ENCODE measurements at places on chromosomes 3 and 15. TPM values are rescaled to one million over a fixed set of nuclear protein-coding genes. Genes with fewer than 3 reads are reported as not detected.

DNA sequence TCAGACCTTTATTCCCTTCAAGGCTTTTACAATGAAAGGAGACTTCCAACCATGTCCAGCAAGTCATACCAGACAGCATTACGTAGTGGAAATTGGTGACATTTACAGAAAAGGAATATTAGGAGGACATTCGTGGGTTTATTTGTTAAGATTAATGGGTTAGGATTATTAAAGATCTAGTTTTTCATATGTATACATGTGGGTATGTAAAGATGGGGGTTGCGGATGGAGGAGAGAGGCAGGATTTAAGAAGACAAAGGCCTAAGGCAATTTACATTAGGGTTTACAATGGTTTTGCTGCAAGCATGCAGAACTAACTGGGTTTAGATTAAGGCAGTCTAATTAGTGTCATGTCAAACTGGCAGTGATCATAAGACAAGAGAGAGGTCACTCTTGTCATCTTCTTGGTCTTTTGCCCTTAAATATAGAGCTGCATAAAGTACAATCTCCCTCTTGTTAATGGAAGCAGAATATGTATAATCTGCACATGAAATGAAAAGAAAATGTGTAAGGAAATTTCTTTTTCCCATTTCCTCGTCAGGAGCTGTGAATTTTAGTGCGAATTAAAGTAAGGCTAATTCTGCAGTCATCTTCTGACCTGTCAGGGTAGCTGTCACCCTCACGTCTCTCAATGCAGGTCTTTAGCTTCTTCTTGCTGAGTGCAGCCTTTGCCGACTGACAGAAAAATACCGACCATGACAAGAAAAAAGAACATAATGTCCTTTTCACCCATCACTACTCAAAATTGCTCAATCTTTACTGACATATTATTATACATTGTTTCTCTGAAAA, 258.9 kb upstream of the MEIS2 start:
- no peak for DNase-seq

GRCh38 chr15:33071451-33071850, 123.1 kb downstream of the FMN1 start:
- DNase-seq = no peak

- no peak for DNase-seq
These were observed 30.3 kb upstream of the SEC13 start for GRCh38 chr3:10351013-10351735.

- DNase-seq = peak; percentile 92
These were observed 41.2 kb downstream of the CCDC12 start for GRCh38 chr3:46935168-46935858.

The LDHAL6B gene
- not detected for total RNA-seq

The CHL1 gene
- 0.26 TPM for total RNA-seq

- DNase-seq = no peak
These were observed 78.8 kb downstream of the WNT5A start for GRCh38 chr3:55408193-55408826.

- no peak for DNase-seq
These were observed 147.8 kb upstream of the TGFBR2 start for GRCh38 chr3:30458376-30459171.

The ENTPD3 gene
- total RNA-seq = 8.4 TPM

The PPP4R2 gene
- total RNA-seq = 117 TPM

- peak; percentile 23 for DNase-seq
These were observed 70.6 kb upstream of the STT3B start for GRCh38 chr3:31462050-31462569.

The NR1I2 gene
- total RNA-seq = not detected

DNA sequence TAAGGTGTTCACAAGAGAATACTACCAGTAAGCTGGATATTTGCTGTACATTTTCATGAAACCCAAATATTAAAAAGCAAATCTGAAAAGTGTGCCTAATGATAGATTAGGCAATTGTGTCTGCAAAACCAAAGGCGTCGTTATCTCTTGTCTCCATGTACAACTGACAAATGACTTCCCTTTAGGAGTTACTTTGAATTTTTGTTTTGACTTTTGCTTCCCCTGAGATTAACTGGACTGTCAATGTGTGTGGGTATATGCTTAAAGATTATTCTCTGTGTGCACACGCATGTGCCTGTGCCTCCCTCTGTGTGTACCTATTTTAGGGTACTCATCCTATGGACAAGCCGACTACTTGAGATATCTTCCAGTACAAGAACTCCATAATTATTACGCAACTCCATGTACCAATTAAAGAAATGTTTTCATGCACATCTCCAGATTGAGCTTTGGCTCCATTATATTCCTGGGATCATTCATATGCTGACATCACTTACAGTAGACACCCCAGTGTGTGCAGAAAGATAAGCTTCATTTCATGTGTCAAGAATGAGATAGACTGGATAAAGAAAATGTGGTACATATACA, 431.2 kb upstream of the ADAMTS9 start:
- DNase-seq = no peak

DNA sequence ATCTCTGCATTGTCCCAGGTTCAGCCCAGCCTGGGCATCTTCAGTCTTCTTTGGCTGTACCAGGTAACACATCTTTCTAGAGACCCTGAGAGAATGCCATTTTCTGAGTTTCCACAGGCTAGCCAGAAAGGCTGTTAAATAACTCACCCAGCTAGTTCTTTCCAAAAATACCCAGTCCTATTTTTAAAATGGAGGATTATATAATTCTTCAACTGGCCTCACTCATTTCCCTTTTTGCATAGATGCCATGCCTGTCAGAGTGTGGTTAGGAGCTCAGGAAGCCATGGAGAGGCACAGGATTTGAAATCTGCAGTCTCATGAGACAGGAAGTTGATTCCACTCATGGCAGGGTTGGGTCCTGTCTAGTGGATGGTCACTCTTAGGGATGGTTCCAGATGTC, 39.8 kb downstream of the CEMIP start:
- DNase-seq = no peak

DNA sequence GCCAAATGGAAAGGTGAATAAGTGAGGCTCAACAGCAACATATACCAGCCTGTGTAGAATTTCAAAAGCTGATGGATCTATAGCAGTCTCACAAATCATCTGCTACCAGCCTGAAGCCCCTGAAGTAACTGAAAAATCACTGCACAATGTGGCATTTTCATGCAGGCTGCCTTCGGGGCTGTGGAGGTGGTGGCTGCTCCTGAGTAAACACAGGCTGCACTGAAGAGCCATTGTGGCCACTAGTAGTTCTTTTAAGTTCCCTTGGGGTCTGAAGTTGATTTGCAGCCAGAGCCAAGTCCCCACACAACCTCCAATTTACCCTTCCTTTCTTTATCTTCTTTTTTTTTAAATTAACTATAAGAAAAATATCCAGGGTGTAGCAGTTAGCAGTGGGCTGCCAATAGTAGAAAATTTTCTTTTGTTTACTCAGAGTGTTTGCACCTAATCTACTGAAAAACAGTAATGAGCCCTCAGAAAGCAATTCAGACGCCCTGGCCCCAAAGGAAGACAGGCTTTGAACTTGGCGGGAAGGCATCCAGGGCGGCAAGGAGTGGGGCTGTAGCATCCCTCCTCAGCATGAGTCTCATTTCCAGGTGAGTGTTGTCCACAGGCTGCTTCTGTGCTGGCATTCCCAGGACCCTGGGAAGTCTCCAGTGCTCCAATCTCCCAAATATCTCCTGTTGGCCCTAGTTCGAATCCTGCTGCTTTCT, 13.3 kb upstream of the SUSD5 start:
- no peak for DNase-seq

DNA sequence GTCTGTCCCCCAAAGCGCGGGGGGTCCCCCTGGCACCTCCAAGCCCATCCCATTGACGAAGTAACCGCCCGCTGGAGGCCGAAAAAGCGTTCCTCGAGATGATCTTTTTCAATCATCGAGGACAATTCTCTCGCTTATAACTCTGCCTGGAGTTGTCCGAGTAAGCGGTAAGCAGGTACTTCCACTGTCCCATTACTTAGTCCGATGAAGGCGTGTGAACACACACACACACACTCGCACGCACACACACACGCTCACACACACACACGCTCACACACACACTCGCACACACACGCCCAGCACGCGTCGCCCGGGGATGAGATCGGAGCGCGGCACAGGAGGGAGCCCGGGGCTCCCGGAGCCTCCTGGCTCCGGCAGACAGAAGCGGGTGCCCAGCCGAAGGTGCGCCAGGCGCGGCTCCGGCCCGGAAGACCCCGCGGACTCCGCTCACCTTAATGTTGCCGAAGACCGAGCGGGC, 430 bp downstream of the SLCO2A1 start:
- DNase-seq = no peak

The SSUH2 gene
- 0.13 TPM for total RNA-seq

- DNase-seq = no peak
These were observed 139.6 kb upstream of the SKOR1 start for GRCh38 chr15:67685716-67686115.

DNA sequence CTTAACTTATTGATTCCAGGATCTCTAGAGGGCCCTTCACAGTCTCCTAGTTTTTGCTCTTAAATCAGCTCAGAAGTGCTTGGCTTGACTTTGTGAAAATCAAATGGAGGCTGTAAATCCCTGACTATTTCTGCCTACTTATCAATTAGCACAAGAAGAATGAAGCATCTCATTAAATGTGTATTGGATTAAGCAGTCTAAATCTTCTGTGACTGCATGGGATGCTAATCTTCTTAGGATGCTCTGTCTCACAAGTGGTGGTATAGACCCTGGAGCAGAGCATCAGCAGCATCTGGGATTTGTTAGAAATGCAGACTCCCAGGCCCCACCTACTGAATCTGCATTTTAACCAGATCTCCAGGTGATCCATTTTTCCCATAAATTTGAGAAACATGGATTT, 488.7 kb downstream of the AGBL1 start:
- DNase-seq = no peak

The STRC gene
- 0.38 TPM for total RNA-seq

The MOBP gene
- not detected for total RNA-seq

DNA sequence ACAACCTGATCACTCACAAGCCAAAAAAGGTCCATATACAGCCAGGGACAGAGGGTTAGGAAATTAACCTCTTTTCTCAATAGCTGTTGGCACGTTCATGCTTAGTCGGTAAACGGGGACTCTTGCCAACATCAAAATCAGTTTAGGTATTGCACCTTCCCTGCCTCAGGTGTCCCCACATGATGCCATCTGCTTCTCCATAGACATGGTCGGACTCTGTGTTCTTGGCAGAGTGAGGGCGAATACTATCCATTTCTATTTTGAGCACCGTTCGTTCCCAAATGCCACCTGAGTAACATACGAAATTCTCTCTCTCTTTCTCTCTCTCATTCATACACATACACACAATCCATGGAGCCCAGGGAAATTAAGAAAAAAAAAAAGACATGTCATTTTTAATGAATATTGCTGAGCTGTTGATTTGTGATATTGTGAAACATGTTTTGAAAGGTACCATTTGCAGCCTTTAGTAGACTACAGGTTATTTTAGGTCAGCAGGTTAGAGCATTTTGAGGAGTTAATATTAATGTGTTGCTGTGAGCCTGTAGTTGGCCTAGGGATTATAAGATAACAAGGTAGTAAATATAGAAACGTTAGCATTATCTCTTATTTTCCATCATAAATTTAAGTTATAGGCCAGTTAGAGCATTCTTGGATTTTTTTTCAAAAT, 78.5 kb downstream of the GHSR start:
- DNase-seq = no peak

GRCh38 chr3:193212844-193213243, 28.2 kb upstream of the PLAAT1 start:
- DNase-seq = no peak

DNA sequence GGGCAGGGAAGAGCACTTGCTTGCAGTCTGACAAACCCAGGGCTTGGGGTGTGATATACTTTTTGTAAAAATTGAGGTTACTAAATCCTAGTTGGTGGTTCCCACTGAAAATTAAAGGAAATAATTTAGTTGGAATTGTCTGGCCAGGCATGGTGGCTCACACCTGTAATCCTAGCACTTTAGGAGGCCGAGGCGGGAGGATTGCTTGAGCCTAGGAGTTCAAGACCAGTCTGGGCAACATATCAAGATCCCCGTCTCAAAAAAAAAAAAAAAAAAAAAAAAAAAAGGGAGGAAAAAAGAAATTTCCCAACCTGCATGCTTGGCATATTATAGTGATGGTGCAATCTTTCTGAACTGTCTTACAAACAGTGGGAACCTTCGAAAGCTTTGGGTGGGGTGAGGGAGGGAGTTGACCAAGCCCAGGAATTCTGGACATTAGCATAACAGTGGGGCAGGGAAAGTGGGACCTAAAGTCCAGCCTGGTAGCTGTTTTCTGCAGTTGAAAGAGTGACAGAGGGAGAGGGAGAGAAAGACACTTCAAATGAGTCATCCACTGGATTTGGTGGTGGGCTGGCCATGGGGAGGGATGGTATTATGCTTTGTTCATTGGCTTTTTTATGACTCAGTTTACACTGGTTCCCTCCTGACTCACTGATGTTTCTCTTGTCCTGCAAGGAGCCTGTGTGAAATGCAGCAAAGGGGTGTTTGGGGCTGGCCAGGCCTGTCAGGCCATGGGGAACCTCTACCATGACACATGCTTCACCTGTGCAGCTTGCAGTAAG, 41.1 kb downstream of the LIMD1 start:
- DNase-seq = peak; percentile 83

GRCh38 chr3:149216193-149216869, 5.3 kb downstream of the CP start:
- DNase-seq = peak; percentile 23

DNA sequence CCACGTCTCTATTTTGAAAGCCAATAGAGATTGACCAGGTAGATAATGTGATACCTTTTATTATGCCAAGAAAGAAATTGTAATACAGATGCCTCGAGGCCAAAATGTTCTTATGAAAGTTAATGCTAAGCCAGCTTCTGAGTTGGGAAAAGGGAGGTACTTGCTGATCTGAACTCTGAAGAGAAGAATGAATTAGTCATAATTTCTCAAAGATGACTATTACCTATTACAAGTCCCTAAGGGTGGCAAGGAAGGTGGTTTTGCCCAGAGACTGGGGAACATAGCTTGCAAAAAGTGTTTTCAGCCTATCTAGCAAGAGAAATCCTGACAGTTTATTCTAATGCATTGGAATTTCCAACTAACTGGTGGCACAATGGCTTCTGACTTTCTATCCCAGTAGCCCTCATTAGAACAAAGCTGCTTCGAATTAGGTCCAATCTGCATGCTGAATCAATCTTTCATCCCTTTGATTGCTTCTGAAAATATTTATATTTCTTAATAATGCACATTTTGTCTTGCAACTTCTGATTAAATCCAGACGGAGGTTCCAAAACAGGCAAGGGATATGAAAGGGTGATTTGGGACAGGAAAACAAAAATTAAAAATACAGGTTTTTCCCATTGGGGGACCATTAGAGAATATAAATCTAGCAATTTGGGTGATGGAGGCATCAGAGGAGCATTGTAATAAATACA, 17.7 kb upstream of the NR2F2 start:
- peak; percentile 96 for DNase-seq

DNA sequence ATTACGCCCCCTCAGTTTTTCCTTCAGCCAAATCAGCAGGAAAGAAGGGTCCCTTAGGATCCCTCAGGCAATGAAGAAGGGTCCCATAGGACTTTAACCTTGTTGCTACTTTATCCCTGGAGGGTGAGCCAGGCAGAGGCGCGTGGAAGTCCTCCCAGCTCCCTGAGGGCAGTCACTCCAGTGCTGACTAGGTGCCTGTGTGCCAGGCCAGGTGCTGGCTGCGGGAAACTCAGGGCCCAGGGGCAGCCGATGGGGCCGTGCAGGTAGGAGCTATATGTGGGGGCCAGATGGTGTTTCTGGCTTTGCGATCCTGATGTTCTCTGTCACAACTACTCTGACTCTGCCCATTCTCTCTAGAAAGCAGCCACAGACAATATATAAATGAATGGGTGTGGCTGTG, 42.8 kb upstream of the IQSEC1 start:
- DNase-seq = no peak

Measured in bronchial epithelial cell (primary cell).